Stimulated activated CD4-positive, alpha-beta T cell treated with anti-CD3 and anti-CD28 coated beads, Interleukin-2, amount 100 ng/mL, for 24 hours (primary cell): ENCODE measurements at places on chromosomes 12 and 14.

DNA sequence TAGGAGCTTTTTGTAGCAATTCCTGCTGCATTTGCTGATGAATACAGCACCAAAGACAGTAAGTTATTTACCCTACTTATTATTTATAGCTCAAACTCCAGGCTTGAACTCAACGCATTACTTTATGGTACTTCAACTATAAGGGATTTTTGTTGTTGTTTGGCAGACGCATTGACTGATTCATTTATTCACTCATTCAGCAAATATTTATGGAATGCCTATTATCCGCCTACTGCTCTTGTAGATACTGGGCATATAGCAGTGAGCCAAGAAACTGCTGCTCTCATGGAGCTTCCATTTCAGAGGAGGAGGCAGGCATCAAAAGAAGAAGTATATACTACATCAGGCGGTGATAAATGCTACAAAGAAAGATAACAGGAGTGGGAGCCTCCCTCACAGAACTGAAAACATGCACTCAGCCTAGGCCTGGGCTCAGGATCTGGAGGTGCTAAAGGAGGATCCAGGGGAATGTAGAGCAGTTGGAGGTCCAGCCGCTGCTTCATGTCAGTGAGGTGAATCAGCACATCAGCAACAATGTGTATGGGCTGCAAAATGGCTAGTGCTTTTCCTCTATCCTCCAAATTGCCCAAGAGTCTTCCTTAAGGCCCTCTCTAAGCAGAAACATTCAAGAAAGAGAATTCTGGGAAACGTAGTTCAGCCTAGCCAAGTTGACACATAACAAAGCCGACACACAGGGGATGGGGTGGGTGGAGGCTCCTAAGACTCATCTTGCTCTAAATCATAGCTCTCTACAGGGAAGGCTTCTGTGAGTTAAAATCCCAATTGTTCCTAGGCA, 157.5 kb downstream of the NRXN3 start:
- DNase-seq: no peak

DNA sequence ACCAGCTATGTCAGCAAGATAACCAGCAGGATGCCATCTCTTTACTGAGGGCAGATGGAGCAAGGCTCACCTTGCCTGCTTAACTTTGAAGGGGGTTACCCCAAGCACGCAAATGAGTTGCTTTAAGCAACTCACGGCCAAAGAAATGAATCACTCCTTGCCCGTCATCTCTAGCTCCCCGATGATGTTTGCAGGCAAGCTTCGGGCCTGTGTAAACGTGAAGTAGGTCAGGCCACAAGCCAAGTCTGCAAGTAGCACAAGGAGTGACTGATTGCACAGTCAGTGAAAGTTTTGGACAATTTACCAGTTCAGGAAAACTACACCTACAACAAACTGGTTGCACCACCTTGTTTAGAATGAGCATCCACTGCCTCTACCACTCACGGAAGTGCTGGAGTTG, 699.7 kb upstream of the TBX3 start:
- DNase-seq: no peak

DNA sequence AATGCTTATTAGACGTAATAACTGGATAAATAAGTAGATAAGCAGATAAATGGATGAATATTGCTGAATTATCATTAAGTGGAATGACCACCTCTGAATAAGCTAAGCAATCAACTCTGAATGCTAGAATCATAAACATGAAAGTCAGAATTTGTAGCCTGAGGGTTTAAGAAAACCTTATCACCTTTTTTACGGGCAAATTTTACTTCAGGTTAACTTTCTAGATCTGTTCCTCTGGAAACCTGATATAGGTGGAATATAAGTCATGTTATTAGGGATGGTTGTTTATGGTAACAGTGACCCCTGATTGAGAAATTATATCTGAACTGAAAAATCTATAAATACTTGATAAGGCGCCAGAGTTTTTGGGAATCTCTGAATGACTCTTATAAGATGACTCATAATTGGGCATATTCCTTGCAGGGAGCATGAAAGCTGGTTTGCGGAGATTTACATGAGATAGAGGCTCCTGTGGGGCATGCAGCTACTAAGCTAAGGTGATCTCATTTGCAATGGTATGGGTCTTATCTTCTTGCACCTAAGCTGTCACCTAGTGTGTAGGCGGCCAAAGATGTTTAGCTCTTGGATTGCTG, 12.1 kb downstream of the SPX start:
- DNase-seq: no peak

DNA sequence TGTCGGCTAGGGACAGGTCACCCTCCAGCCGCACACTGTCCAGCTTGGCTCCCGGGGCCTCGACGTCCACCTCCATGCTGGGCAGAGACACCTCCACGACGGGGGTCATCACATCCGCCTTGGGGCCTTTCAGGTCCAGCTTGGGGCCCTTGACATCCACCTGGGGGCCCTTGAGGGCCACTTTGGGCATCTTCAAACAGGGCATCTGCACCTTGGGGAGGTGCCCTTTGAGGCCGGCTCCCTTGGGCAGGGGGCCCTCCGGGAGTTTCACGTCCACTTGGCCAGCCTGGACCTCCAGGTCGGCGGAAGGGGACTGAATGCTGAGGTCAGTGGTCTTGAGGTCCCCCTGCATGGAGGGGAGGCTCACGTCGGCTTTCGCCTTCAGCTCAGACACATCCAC, 17.9 kb downstream of the PLD4 start:
- no peak for DNase-seq

GRCh38 chr12:499837-500458, 40.2 kb downstream of the B4GALNT3 start:
- no peak for DNase-seq

GRCh38 chr12:42261708-42262107, 23.7 kb upstream of the YAF2 start:
- no peak for DNase-seq

DNA sequence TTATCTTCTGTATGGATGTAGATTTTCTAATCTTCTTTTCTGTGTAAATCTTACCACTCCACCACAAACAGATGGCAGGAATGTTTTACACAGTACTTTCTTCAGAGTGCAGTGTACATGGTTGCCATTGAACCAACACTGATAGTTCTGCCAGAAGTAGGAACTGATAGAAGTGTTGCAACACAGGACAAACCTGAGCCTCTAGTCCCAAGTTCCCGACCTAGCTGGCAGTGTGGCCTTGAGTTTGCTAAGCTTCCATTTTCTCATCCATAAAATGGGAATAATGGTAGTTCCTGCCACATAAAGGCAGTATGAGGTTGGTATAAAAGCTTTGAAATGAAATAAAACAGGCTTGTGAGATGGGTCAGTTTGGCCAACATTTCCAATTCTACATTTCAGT, 50.8 kb upstream of the SAV1 start:
- DNase-seq: no peak

DNA sequence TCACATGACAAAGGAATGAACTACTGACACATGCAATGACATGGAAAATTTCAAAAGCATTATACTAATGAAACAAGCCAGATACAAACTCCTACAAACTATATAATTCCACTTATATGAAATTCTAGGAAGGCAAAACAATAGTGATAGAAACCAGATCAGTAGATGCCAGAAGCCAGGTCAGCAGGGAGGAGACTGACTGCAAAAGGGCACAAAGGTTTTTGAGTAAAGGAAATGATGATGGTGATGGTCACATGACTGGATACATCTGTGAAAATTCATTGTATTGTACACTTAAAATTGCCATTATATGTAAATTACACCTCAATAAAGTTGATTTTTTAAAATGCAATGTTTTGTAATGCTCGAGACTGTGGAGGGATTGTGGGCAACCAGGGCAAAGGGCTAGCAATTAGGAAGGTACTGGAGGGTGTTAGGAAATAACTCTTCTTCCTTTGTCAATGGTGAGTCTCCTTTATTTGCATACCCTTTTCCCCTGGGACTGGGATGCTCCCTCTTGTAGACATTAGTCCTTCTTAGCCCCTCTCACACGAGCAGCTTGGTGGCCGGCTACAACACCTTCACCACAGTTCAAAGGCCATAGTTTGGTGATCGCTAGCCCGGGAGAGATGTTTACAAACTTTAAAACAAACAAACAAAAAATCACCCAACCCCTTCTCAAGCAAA, 6.7 kb upstream of the PRPF40B start:
- no peak for DNase-seq

DNA sequence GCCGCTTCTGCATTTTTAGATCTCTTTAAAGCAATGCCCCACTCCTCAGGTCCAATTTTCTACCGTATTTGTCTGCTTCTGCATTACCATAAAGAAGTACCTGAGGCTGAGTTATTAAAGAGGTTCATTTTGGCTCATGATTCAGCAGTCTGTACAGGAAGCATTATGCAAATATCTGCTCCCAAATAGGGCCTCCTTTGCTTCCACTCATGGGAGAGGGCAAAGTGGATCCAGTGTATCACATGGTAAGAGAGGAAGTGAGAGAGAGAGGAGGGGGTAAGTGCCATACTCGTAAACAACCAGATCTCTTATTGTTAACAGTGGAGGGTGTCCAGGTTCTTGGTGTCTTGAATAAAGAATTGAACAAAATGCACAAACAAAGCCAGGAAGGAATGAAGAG, 316.1 kb upstream of the SEL1L start:
- no peak for DNase-seq

DNA sequence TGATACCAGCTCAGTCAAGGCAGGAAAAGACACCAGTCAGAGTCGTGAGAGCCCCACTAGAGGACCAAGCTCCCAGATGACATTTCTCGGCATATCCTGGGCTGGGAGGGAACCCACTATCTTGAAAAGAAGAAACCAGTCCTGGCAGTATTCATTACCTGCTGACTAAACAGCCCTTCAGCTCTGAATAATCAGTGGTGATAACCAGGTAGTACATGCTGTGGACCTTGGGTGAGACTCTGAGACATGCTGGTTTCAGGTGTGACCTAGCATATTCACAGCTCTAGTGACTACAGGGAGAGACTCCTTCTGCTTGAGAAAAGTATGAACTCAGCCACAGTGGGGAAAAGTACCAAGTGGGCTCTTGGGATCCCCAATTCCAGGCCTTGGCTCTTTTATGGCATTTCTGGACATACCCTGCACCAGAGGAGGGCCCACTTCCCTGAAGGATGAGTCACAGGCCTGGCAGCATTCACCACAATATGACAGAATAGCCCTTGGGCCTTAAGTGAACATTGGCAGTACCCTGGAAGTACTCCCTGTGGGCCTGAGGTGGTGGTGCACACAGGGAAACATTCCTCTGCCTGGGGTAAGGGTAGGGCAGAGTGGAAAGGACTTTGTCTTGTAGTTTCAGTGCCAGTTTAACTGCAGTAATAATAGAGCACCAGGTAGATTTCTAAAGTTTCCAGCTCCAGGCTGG, 82.6 kb upstream of the SLC38A4 start:
- DNase-seq: no peak

DNA sequence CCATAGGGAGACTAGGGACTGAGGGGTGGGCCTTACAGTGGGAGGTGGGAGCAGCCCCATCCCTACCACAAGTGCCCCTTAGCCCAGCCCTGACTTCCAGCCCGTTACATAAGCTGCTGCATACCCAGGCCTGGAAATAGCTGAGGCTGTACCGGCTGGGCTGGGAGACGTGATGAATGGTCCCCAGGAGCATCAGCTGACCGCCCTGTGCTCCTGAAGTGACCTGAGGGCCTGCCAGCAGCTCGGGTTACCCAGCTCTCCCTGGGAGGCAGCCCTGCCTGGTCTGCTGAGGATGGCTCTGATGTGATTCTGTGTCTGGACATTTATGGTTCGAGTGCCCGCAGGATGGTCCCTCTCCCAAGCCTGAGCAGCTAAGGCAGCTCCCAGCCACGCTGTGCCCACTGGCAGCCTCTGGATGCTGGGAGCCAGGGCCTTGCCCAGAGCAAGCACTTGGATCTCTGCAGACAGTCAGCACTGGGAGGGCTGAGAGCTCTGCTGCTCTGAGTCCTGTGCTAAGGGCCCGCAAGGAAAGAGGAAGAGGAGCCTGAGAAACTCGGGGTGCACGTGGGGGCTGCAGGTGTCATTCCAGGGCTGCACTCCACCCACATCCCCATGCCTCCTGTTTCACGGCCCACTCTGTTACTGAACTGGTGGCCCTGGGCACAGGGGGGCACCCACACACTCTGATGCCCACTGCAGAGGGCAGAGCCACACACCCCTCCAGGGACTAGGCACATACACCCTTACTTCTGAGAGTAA, 20.5 kb downstream of the TAMALIN start:
- DNase-seq: no peak

GRCh38 chr12:65368055-65368454, 89.6 kb downstream of the MSRB3 start:
- DNase-seq: no peak

GRCh38 chr14:33490555-33490954, 460.3 kb downstream of the EGLN3 start:
- no peak for DNase-seq

GRCh38 chr12:111122458-111122878, 202.1 kb upstream of the MYL2 start:
- DNase-seq: no peak
